ENCODE measurements at places on chromosomes 2 and 18.

- peak; percentile 82 for DNase-seq
These were observed 128.6 kb upstream of the NYAP2 start for GRCh38 chr2:225270861-225271260.

DNA sequence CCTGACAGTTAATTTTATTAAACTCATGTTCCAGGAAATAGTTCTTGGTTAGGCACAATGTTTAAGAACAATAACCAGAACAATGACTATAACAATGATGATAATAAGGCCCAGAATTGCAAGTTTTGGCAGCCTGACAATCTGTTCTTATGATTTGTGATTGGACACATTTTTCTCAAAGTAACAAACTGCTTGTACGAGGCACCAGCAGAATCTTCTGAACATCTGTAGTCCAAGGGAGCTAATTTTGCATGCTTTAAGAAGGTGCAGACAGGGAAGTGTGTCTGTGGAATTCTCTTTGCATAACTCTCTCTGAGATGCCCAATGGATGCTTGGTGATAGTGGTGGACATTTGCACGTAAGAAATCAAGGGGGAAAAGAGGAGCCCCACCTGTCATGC is 709.3 kb downstream of the SLC4A3 start:
- no peak for DNase-seq

DNA sequence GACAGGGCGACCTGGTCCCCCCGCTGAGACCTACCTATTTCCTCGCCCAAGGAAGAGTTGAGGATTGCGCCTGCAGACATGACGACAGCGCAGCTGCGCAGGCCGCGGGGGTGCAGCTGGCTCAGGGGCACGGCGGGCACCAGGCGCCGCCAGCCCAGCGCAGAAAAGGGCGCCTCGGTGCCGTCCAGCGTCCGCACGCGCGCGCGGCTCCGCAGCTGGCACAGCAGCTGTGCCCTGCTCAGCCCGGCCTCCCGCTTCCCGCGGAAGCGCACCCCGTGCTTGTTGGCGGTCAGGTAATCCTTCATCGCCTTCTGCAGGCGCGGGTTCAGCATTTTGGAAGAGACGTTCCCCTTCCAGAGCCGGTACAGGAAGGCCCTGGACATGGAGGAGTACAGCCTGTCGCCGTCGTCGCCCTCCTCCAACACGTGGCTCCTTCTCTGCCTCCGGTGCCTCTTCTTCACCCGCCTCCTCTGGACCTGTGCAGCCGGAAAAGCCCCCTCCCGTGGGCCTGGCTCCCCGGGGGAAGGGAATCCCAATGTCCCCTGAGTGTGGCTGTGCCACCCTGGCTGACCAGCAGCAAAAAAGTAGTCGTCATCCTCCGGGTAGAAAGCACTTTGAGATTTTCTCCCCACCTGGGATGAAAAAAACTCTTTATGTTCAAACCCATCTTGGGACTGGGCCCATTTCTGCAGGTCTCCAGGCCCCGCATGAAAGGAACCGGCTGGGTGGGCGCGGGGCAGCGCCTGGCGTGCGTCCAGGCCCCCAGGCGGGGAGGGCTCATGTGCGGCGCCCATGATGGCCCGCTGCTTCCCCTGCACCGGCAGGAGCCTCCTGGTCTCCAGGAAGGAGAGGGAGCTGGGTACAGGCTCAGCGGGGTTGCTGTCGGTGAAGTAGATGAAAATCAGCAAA is 42.7 kb downstream of the ST6GAL2 start:
- no peak for DNase-seq

GRCh38 chr2:53347269-53347668 is 420.3 kb upstream of the CHAC2 start:
- DNase-seq = no peak

- DNase-seq = no peak
These were observed 242.3 kb downstream of the SRBD1 start for GRCh38 chr2:45368792-45369191.

DNA sequence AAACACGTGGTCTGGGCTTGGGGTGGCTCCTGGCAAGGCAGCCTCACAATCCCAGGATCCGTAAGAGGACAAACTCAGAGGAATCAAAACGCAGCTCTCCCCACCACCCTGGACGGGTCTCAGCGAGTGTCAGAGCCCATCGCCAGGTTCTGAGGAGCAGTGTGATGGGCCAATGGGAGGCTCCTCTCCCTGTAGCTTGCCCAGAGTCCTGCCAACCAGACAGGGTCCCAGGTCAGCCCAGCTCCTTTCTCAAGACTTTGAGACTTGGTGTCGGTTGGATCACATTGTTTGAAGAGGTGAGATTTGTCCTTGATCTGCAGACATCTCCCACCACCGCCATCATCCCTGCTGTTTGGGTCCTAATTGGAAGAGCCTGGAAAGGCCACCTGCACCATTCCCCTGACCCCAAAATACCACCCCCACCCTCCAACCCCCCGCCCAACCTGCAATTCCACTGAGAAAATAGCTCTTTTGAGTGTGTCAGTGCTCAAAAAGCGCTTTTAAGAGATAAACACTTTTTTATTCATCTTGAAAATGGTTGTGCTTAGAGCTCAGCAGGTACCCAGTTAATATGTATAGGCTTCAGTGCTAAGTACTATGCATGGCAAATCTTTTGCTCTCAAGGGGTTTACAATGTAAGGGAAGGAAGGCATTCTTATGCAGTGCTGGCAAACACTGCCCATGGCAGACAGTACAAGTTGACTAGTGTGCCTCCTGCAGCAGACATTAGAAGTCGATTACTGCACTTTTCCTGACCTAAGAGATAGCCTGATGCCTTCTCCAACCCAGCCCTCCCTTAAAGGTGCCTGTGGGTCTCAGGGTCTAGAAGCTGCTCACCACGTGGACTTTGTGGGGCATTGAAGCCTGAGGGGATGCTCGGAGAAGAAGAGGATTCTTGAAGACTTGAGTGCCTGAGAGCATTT is 50.6 kb downstream of the GLI2 start:
- no peak for DNase-seq

GRCh38 chr2:226423498-226423960 is 376.1 kb downstream of the IRS1 start:
- peak; percentile 60 for DNase-seq

GRCh38 chr2:172246649-172247048 is 143.9 kb upstream of the DLX2 start:
- DNase-seq = peak; percentile 36

GRCh38 chr2:112485849-112486248 is 3.9 kb downstream of the TTL start:
- DNase-seq = no peak
